CD8-positive, alpha-beta memory T cell (primary cell): ENCODE measurements at places on chromosomes 12 and 14.

GRCh38 chr12:75137896-75138295 lies 71.7 kb downstream of the KCNC2 start:
- H3K27me3 ChIP-seq, result no peaks in the 10 kb centered on the region
- no peak for DNase-seq
- H3K27ac ChIP-seq, result no peak overlapping the region
- H3K4me1 ChIP-seq, result no peaks in the 10 kb centered on the region
- H3K36me3 ChIP-seq, result no peaks in the 10 kb centered on the region
- H3K4me3 ChIP-seq, result no peak overlapping the region

GRCh38 chr14:85437148-85437547 lies 92.8 kb upstream of the FLRT2 start:
- H3K27ac ChIP-seq, result no peak overlapping the region
- H3K4me3 ChIP-seq, result no peak overlapping the region
- no peaks in the 10 kb centered on the region for H3K27me3 ChIP-seq
- H3K36me3 ChIP-seq, result no peaks in the 10 kb centered on the region

- no peaks in the 10 kb centered on the region for H3K36me3 ChIP-seq
- H3K4me3 ChIP-seq, result no peak overlapping the region
- H3K27me3 ChIP-seq, result peaks cover 23% of the 10 kb centered on the region
- DNase-seq, result no peak
Observed at GRCh38 chr12:106585105-106585520, 2.3 kb downstream of the RFX4 start.

- H3K27ac ChIP-seq, result no peak overlapping the region
- H3K4me3 ChIP-seq, result no peak overlapping the region
- DNase-seq, result no peak
- H3K27me3 ChIP-seq, result no peaks in the 10 kb centered on the region
- H3K4me1 ChIP-seq, result no peaks in the 10 kb centered on the region
Observed at GRCh38 chr14:34548472-34548981, 9.0 kb upstream of the EAPP start.
